Spinal cord (tissue), 10 donors: ENCODE measurements at places on chromosomes 1 and 21. TPM values are rescaled to one million over a fixed set of nuclear protein-coding genes. Genes with fewer than 3 reads are reported as not detected.

RGS5 gene
- 34.5 TPM for total RNA-seq

- no peaks in the 10 kb centered on the region for H3K27me3 ChIP-seq
- DNase-seq = peak; percentile 52
- H3K27ac ChIP-seq = no peak overlapping the region
- H3K4me3 ChIP-seq = no peak overlapping the region
- no peaks in the 10 kb centered on the region for H3K36me3 ChIP-seq
- peaks cover 13% of the 10 kb centered on the region for H3K4me1 ChIP-seq
These were observed 39.8 kb downstream of the HTR6 start for GRCh38 chr1:19704247-19705113.

- peaks cover 66% of the 10 kb centered on the region for H3K4me1 ChIP-seq
- DNase-seq = no peak
- H3K4me3 ChIP-seq = peak overlapping the region; percentile 51
- peaks cover 14% of the 10 kb centered on the region for H3K36me3 ChIP-seq
These were observed 1.5 kb downstream of the KCNC4 start for GRCh38 chr1:110211496-110212168.

DNA sequence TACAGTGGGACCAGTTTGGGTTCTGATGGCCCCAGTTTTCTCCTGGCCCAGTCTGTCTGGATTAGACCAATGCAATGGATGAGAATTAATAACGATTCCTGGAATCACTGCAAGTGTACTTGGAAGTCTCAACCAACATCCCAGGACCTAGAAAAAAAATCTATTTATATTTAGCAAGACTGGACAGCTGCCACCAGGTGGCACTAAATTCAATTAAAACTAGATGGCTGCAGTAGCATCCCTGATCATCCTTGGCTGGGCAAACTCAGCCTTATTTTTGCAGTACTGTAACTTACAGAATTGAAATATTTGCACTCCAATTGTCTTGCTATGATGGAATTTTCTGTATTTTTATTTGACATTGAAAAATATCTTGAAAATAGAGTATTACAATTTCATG lies 165.7 kb downstream of the NCAM2 start:
- H3K27ac ChIP-seq = no peak overlapping the region
- DNase-seq = peak; percentile 43
- no peaks in the 10 kb centered on the region for H3K4me1 ChIP-seq
- H3K4me3 ChIP-seq = no peak overlapping the region
- H3K27me3 ChIP-seq = no peaks in the 10 kb centered on the region

DNA sequence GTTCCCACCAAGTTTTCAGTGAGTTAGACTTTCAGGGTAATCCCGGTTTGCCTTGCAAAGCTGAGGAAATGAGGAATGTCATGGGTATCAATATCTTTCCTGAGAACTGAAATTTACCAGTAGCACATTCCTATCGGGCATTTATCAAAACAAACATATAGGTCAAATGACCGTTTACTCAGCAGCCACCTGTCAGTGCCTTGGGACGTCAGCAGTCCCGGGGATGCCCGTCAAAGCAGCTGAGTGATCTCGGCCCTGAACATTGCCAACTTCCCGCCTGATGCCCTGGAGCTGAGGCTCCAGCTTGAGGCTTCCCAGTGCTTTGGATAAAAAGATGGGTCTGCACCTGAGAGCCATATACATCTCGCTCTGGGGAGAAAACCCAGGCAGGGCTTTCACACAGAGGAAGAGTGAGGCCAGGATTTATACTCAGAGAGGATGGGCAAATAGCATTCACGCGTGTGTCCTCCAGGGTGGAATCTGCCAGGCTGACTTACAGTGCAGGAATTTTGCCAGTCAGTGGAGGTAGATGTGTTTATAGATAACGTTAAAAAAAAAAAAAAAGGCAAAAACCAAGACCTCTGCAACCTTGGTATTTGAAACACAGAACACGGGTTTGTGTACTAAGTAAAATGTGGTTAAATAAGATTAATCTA lies 435.7 kb upstream of the VAMP3 start:
- no peaks in the 10 kb centered on the region for H3K27me3 ChIP-seq
- peaks cover 31% of the 10 kb centered on the region for H3K4me1 ChIP-seq
- H3K27ac ChIP-seq = no peak overlapping the region
- no peak for DNase-seq
- H3K36me3 ChIP-seq = no peaks in the 10 kb centered on the region

ZYG11A gene
- 0.50 TPM for total RNA-seq

KRTAP19-1 gene
- not detected for total RNA-seq

CFAP107 gene
- 2.3 TPM for total RNA-seq

NOS1AP gene
- total RNA-seq = 6.8 TPM

- peaks cover 11% of the 10 kb centered on the region for H3K4me1 ChIP-seq
- DNase-seq = no peak
- H3K27ac ChIP-seq = no peak overlapping the region
These were observed 29.5 kb downstream of the CD247 start for GRCh38 chr1:167488786-167489185.

CELA2A gene
- not detected for total RNA-seq

DNA sequence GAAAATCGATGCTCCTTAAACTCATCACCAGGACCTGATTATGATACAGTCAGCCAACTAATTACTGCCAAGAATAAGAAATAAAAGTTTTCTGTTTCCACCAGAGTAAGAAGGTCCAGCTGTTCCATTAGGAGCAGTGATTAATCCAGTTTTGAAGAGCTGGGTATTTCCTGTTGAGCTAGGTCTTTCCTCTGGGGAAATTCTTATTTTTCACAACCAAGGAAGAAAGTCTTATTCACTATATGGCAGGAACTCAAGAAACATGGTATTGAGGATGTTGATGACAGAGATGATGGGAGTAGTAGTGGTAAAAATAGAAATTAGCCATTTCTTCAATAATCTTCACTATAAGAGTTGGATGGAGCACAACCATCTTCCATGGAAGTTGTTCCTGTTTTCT lies 374.6 kb upstream of the RUNX1 start:
- no peaks in the 10 kb centered on the region for H3K27me3 ChIP-seq
- H3K36me3 ChIP-seq = no peaks in the 10 kb centered on the region
- H3K4me3 ChIP-seq = no peak overlapping the region
- H3K27ac ChIP-seq = no peak overlapping the region
- DNase-seq = no peak
- no peaks in the 10 kb centered on the region for H3K4me1 ChIP-seq

- no peak overlapping the region for H3K4me3 ChIP-seq
- H3K27ac ChIP-seq = no peak overlapping the region
- no peaks in the 10 kb centered on the region for H3K36me3 ChIP-seq
- no peaks in the 10 kb centered on the region for H3K4me1 ChIP-seq
These were observed 353.7 kb upstream of the GREM2 start for GRCh38 chr1:240965581-240966091.

TMPRSS2 gene
- 0.88 TPM for total RNA-seq

GRCh38 chr1:97805093-97805492 lies 115.7 kb downstream of the DPYD start:
- no peaks in the 10 kb centered on the region for H3K27me3 ChIP-seq
- H3K27ac ChIP-seq = no peak overlapping the region
- H3K36me3 ChIP-seq = no peaks in the 10 kb centered on the region

DNA sequence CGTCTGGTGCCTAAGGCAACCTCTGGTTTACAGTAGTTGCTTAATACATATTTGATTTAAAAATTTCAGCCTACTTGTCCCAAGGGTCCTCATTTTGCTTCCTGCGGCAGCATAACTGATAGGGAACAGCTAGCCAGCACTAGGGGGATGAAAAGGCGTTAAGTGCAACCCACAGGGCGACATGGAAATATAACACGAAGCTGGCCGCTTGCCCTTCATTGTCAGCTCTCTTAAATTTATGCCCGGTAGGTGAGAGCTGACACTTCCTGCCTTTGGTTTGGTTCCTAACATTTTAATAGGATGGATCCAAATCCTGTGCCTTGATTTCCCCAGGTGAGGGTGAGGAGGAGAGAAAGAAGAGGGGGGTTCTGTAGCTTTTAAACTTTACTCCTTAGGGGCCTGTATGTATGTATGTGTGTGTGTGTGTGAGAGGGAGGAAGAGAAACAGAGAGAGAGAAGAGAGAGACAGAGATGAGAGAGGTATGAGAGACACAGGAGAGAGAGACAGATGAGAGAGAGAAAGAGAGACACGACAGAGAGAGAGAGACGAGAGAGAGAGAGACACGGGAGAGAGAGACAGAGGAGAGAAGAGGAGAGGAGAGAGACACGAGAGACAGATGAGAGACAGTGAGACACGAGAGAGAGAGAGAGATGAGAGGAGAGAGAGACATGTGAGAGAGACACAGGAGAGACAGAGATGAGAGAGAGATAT lies 938 bp upstream of the ACTN2 start:
- DNase-seq = no peak
- H3K27ac ChIP-seq = no peak overlapping the region
- no peaks in the 10 kb centered on the region for H3K36me3 ChIP-seq
- no peak overlapping the region for H3K4me3 ChIP-seq
- peaks cover 2% of the 10 kb centered on the region for H3K27me3 ChIP-seq

TENT5C gene
- total RNA-seq = 15.3 TPM

DNA sequence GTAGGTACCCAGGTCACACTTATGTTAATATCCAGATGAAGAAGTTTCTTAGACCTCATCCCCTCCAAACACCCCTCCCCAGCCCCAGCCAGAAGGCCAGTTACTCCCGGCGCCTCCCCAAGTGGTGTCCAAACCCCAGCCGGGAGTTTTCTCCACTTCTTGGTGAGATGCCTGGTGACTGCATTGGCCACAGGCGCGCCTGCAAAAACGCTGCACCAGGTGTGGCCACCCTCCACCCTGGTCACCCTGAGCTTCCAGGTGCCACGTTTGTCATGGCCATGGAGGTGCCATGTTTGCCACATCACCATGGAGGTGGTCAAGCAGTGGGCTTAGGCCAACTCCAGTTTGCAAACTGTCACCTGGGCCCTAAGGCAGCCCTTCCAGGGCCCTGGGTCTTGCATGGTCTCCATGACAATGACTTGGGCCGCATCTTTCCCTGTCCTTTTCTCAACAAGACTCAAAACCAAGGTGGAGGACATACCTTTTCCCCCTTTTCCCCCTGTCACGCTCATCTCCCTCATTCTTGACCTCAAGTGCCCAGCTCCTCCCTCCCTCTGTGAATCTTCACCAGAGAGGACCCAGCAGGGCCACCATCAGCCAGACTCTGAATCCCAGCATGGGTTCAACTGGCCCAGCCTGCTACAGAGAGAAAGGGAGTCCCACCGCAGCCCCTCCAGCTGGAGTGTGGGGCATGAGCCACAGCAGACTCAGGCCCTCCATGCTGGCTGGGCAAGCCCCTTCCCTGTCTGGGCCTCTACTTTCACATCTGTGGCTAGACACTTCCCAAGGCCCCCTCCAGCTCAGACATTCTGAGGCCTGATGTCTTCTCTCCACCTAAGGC lies 125.9 kb upstream of the ZBTB40 start:
- peak overlapping the region; percentile 40 for H3K27ac ChIP-seq
- no peaks in the 10 kb centered on the region for H3K27me3 ChIP-seq
- peaks cover 29% of the 10 kb centered on the region for H3K4me1 ChIP-seq

C1orf141 gene
- total RNA-seq = 0.33 TPM

GRCh38 chr1:162327144-162327787 lies 49.4 kb downstream of the SPATA46 start:
- H3K27me3 ChIP-seq = no peaks in the 10 kb centered on the region
- H3K4me3 ChIP-seq = no peak overlapping the region
- peaks cover 3% of the 10 kb centered on the region for H3K4me1 ChIP-seq
- no peak for DNase-seq

GRCh38 chr1:67788238-67788790 lies 45.0 kb downstream of the GNG12 start:
- H3K4me3 ChIP-seq = no peak overlapping the region
- no peaks in the 10 kb centered on the region for H3K36me3 ChIP-seq
- H3K27ac ChIP-seq = no peak overlapping the region
- no peak for DNase-seq

GRCh38 chr1:59926381-59927123 lies at the start of gene CYP2J2:
TSS of gene CYP2J2 (minus strand) at chr1:59926773. CDS start at chr1:59926746, 27 bp downstream.
- H3K36me3 ChIP-seq = no peaks in the 10 kb centered on the region
- H3K4me1 ChIP-seq = peaks cover 6% of the 10 kb centered on the region
- DNase-seq = no peak
